ENCODE measurements at places on chromosomes 2 and 18.

DNA sequence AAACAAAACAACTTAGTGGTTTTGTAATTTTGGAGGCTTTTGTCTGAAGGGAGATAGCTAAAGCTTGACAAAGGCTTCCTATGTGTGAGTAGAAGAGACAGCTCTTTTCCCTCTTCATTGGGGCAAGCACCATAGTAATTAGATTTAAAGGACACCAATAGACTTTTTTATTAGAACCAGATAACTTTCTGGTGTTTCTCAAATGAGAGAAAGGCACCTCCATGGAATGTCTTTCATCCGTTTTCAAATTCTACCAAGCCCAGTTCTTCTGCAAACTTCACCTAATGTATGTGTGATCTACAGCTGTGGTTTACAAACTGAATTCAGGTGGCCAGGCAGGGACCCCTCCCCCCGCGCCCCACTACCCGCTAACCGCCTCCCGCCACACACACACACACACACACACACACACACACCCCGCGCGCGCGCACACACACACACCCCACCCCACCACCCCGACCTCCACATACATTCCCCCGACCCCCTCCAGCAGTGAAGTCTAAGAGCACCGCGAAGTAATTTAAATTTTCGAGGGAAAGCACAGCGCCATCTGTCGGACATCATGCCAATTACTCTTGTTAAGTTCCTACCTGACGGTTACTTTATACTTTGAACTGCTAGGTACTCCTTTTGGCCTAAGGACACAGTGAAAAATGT, 31.6 kb upstream of the PPP1R1C start:
- peak; percentile 62 for DNase-seq

DNA sequence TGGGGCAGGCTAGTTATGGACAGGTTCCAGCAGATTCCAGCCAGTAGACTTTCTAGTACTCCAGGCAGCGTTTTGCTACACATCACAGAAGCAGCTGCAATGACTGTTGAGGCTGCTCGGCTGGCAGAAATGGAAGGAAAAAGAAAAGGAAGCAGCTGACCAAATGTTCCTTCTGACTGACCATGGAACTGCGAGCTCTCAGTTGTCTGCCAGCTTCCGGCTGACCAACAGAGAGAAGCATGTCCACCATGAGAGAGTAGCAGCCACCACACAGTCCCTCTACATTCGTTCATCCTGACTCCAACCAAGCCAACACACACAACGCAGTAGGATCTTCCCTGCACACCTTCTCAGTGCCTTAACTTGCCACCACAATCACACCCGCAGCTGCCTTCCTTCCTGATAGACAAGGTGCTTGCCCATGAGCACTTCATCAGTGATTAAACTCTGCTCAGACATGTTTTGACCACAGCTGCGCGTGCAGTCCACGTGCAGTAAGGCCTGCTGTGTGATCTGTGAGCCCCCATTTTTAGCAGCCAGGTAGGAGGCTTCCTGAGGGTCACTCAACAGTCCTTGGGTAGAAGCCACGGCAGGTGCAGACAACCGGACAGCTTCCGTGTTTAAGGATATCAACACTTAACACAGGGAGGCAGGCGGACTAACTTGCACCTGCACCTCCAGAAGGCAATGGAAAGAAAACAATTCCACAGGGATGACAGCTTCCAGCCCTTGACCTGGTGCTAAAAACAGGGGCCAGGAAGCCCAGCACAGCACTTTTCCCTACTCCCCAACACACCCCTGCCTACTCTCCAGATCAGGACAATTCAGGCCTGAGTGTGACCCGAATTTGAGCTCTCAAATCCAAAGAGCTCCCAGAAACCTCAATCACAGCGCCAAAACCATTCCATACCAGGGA, 996 bp downstream of the TGFBRAP1 start:
- DNase-seq, result peak; percentile 19

DNA sequence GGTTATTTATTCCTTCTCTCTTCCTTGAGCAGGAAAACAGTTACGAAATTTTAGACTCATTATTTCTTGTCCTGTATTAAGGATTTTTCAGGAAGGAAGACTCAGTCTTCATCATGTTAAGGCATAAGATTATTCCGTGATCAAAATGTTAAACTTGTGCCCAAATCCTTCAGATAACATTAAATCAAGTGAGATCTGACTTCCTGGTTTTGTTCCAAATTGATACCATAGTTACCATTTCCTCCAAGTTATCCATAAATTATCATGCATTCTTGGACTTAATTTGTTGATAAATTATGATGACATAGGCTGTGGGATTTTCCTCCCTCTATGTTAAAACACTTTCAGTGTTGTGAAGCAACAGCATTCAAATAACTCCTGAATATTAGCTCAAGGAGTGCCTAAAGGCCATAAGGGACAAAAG, 31.9 kb downstream of the EFEMP1 start:
- peak; percentile 15 for DNase-seq

DNA sequence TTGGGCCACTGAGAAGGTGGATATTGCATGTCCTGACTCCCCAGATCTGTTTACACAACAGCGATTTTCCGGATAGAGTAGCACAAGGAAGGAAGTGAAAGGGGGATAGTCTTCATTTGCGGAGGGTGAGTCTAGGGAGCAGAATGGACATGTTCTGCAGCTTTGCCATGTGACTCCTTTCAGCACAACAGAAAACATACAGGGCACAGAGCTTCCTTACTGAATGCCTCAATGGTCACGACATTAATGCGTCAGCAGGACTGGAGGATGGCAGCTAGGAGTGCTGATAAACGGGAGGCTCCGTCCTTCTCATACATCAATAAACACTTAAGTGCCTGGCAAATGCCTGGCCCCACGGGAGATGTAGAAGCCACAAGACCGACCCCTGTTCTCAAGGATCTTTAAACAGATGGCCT, 163.0 kb downstream of the FAM210A start:
- DNase-seq, result peak; percentile 92

- DNase-seq, result no peak
Measured at GRCh38 chr2:162974771-162975170, 136.2 kb upstream of the KCNH7 start.

DNA sequence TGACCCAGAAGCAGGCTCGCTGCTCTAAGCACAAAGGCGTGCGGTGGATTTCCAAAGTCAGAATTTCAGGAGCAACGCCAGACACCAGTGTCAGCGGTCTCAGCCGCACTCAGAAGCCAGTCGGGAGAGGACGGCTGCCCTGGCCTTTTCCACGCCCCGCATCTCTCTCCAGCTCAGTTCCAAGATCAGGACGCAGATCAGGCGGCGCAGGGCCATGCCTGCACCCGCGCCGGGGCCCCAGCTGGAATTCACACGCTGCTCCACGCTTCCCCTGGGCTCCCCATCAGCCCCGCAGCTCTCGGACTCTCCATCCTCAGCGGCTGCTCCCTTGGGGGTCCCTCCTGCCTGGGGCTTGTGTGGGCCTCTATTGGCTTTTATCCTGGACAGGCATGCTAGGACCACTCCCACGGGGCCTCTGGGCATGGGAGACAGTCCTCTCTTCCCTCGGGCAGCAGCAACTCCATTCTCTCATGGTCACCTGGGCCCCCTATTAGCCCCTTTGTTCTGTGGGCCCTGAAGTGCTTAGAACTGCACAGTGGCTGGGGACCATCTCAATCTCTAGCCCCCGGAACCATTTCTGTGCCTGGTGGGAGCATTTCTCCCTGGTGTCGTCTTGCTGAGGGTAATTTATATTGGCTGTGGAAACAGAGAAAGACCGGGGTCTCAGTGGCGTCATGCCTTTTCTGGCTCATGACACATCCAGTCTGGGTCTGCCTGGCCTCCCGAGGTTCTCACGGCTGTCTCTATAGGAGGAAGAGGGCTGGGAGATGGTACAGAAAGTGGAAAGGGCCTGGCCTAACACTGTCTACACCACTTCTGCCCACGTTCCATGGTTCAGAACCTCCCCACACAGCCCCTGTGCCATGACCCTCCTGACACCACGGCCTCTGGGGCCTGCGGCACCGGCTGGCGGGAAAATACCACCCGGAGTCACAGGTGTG, 14.9 kb upstream of the TMEM18 start:
- DNase-seq, result no peak

GRCh38 chr2:168699844-168700417, 102.5 kb upstream of the NOSTRIN start:
- no peak for DNase-seq

DNA sequence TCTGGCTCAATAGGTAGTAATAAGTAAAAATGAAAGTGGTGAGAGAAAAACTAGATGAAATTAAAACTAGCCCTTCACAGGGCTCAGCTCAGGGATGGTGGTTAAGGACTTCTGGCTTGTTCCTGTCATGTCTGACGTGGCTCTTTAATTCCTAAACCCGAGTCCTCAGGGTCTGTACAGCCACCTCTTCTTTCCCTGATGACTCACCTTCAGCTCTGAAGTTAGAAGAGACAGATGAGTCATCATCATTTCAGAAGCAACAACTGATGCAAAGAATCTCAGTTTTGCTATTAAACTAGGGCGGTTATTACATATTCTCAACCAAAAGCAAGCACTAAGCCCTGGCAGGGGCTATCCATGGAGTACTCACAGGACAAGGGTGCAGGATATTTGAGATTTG, 24.0 kb upstream of the ITGB6 start:
- peak; percentile 60 for DNase-seq

DNA sequence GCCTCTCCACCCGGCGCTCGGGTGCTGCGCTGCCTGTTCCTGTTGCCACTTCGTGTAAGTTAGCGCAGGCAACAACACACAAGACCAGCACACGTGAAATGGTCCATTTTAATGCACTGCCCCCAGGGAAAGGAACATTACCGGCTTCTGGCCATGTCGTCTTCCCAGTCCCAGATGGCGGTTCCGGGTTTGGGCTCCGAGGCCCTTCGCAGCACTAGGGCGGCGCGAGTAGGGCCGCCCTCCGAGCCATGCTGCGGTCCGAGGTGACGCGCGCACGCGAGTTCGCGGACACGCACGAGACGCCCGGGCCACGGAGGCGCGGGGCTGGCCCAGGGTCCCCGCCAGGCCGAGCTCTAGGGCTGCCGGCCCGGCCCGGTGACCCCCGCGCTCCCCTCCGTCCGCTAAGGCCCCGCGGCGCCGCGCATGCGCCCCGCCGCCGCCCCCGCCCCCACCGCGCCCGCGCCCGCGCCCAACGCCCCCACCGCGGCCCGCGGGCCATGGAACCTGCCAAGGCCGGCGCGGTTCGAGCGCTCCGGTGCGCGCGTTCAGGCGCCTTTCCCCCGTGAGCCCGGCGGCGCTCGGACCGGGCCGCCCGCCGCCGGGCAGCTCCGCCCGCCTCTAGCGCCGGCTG, 367 bp upstream of the ZNF236 start:
- peak; percentile 44 for DNase-seq

Data from SK-MEL-5 (cell line).